M059J (cell line): ENCODE measurements at places on chromosomes 7 and 10. TPM values are rescaled to one million over a fixed set of nuclear protein-coding genes. Genes with fewer than 3 reads are reported as not detected.

KIAA1549 gene
- total RNA-seq = 2.6 and 3.9 TPM in 2 replicates

GBX1 gene
- not detected in 2 replicates for total RNA-seq

PDZD7 gene
- 0.27 and 1.6 TPM in 2 replicates for total RNA-seq

GPER1 gene
- 0.22 and 0.25 TPM in 2 replicates for total RNA-seq
